Stimulated activated naive CD8-positive, alpha-beta T cell treated with anti-CD3 and anti-CD28 coated beads, Interleukin-15, Interleukin-2, amounts not matched to agents 100 U/mL and 50 U/mL, for 24 hours (primary cell): ENCODE measurements at places on chromosomes 2 and 18.

DNA sequence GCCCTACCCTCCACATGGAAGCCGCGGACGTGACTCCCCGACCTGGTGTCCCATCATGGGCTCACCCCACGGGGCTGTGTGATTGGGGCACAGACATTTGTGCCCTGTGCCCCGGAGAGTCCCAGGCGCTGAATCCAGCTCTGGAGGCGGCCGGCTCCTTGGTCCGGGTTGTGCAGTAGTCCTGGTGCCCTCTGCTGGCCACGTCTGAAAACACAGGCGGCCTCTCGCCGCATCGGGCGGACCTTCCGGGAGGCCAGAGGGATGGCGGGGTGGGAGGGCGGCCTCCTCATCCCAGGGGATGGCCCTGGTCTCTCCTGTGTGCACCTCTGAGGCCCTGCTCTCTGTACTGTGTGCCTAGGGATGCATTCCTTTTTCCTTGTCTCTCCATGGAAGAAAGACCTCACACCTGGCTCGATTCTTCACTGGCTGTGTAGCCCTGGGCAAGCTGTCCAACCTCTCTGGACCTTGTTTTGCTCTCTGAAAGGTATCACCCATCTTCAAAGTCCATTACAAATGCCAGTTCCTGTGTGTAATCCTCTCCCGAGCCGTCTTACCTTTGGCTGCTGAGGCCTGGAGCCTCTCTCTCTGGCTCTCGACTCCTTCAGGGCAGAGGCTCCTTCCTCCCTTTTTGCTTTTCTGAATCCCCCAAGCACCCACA, 27.6 kb downstream of the CELF4 start:
- peak; percentile 66 for DNase-seq

DNA sequence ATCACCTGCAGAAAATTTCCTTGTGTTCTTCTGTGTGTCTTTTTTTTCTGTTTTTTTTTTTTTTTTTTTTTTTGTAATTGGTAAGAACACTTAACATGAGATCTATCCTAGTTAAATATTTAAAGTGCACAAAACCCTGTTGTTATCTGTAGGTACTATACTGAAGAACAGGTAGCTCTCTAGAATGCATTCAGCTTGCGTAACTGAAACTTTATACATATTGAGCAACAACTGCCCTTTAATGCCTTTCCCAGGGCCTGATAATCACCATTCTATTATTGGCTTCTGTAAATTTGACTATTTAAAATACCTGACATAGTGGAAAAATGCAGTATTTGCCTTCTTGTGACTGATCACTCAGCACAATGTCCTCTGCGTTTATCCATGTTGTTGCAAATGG, 701.8 kb downstream of the SUCLG1 start:
- no peak for DNase-seq

GRCh38 chr2:172307800-172308199, 119.6 kb upstream of the ITGA6 start:
- no peak for DNase-seq

DNA sequence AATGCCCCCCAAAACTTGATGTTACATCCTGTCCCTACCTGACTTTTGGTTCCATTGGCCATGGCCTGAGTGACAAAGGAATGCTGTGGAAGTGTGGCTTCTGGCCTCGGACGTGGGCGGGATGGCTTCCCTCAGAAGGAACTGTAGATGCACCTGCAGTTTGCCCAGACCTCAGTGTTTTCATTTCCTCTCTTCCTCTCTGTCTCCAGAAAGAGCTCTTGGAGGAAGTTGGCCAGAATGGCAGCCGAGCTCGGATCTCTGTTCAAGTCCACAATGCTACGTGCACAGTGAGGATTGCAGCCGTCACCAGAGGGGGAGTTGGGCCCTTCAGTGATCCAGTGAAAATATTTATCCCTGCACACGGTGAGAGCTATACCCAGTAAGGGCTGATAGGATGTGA, 61.0 kb upstream of the TMEM87B start:
- no peak for DNase-seq

GRCh38 chr2:215711471-215712034, 275.7 kb upstream of the FN1 start:
- no peak for DNase-seq

GRCh38 chr2:210264282-210264681, 39.0 kb upstream of the ACADL start:
- no peak for DNase-seq
